ENCODE measurements at places on chromosomes 3 and 15.

DNA sequence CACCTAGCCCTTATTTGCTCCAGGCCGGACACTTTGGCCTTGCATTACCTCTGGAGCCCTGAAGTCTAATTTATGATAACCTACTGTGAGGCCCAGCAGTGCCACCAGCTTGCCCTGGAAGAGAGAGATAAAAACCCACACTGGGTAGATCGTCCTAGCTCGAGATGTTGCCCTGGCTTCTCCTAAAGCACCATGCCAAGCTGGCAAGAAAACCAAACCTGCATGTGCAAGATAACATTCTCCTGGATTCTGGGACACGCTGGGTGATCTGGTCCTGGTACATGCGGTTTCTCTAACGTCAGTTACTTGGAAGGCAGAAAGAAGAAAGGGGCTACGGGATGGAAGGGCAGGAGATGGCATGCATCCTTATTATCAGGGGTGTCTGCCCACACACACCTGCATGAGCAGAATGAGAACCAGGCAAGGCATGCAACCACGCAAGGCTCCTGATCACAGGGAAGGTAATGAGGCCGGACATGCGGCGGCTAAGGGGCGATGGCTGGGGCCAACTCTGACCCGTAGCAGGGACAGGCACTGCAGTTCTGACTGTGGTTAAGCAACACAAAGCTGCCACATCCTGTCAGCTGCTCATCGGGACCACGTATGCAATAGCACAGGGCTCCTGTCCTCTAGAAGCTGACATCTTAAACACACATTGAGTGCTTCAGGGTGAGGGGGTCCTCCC, 73.0 kb downstream of the OXNAD1 start:
- peak; percentile 75 for DNase-seq

GRCh38 chr3:4821975-4822374, 157.3 kb upstream of the BHLHE40 start:
- DNase-seq: peak; percentile 93

GRCh38 chr3:20478436-20478835, 292.4 kb upstream of the SGO1 start:
- DNase-seq: no peak

DNA sequence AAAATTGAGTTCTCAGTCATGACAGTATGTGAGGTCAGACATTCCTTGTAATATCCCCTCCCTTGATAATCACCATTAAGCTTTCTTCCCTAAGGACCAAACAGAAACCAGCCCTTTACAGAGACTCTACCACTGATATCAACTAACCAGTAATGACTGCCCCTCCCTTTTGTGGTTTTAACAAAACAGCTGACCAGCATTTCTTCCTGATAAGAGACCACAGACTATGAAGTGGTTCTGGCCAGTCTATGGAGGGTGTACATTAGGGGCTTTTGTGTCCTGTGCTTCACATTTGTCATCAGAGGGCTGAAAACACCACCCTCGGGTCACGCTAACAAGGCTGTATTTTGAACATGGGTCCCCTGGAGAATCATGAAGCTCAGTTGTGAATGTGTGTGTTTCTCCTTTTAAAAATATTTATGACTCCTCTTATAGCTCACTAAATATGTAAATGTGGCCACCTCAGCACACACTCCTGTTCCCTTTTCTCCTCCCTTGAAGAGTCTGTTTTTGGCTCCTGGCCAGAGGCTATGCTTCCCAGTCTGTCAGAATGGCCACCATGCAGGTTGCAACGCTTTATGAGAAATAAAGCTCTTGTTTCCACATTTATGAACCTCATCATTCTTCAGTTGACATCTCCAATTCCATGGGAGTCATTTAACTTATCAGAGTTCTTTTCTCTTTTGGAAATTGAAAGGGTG, 239.3 kb downstream of the CPNE4 start:
- no peak for DNase-seq

GRCh38 chr3:169475576-169475975, 187.9 kb downstream of the MECOM start:
- DNase-seq: no peak

DNA sequence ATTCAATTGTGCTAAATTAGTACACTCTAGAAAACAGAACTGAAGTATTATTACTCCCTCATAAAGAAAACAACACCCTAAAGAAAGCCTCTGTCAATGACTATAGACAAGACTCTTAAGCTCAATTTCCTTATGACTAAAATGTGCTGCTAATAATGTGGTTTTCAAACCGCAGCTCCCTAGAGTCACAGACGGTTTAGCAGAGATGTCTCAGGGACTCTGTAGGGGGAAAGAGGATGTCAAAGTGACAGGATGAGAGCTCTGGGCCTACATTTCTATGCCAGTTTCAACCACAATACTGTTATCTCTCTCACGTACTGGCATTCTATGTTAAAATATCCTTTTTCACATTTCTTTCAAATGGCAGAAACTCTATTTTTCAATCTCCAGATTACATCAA, 37.6 kb upstream of the WDR49 start:
- DNase-seq: peak; percentile 41

GRCh38 chr3:42702066-42702951, at the start of gene HHATL:
HHATL (minus strand) TSS chr3:42702798; CDS start chr3:42700826, 1,972 bp downstream.
- DNase-seq: no peak
